CD4-positive, alpha-beta T cell treated with Interferon alpha-2 for 1 hour (primary cell): ENCODE measurements at places on chromosomes 13 and 19.
A peak's percentile ranks its signal among the peaks of the same experiment; 100 is the strongest.

DNA sequence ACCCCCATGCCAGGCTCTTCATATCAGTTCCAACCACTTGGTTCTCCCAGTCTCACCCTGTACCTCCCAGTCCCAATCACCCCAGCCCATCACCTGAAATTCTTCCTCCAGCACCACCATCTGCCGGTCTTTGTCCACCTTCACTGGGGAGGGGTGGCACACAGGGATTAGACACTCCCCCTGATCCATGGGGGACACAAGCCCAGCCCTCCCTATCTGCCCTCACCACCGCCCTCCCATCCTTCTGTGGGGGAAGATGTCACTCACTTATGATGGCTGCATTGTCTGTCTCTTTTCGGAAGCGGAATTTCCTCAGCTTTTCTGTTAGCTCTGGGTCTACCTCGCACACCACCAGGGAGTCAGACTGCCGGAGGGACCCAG, 685 bp downstream of the GMFG start:
- peak; percentile 50 for DNase-seq

GRCh38 chr19:31408460-31409124, 59.4 kb upstream of the TSHZ3 start:
- DNase-seq = no peak

DNA sequence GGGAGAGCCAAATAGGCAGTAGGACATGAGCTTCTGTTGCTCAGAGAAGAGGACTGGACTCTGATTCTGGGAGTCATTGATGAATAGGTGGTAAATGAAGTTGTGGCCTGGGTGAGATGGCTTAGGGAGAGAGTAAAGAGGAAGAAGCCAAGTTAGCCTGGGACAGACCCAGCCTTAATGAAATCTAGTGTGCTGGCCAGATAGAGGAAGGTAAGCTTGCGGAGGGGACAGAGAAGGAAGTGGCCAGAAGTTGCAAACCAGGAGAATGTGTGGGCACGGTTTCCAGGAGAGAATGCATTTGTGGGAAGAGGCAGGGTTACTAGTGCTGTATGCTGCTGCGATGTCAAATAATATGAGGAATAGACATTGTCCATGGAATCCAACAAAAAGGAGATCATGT, 83.3 kb upstream of the OLFM4 start:
- no peak for DNase-seq

GRCh38 chr19:16371540-16371986, 46.9 kb downstream of the KLF2 start:
- DNase-seq = peak; percentile 92

- DNase-seq = peak; percentile 46
Measured at GRCh38 chr19:6730153-6730804, 7.1 kb downstream of the GPR108 start.

DNA sequence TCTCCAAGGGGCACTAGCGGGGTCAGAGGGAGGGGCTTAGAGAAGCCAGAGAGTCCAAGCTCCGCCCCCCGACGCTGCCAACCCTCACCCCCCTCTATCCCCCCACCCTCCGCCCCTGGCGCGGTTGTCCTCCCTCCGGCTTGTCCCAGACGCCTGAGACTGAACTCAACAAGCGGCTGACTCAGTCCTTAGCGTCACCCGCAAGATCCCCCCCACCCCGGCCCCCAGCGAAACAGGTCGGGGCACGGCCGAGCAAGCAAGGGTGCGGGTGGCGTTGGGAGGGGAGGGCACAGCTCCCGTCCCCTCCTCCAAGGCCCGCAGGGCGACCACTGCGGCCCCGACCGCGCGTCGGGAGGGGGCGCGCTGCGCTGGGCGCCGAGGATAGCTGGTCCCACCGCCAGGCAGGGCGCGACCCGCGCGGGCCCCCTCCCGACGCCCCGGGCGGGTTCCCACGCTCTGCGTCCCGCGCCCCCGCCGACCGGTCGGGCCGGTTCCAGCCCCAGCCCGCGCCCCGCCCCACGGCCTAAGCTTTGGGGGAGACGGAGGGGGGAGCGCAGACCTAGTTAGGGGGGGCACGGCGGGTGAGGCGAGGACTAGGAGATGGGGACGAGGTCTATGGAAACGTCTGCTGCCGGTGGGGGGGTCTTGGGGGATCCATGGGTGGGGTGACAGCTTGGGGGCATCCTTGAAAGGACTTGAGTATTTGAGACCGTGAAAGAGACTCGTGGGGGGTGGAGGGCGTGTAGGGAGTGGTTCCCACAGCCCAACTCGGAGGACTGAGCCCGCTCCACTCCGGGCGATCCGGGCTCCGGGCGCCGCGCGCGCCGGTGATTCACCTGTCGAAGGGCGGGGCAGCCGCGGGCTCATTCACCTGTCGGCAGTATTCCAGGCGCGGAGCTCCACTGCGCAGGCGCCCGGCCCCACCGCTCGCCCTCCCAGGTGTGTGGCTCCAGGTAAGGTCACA, 5.1 kb downstream of the NOTCH3 start:
- DNase-seq = no peak

DNA sequence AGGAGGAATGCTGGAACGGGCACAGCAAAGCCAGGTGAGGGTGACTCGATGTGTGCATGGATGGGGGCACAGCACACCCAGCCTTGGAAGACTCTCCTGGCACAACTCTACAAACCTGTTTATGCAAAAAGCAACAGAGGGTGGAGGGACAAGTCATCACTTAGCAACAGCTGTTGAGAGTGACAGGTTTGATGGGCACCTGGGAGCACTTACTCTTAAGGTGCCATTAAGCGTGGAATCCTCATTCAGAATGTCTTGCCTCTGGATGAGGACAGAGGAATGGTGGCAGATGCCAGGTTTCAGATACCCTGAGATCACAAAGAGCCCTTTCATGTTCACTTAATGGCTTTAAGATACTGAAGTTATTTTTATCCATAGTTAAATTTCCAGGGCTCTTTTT, 97.0 kb downstream of the DCT start:
- DNase-seq = no peak

DNA sequence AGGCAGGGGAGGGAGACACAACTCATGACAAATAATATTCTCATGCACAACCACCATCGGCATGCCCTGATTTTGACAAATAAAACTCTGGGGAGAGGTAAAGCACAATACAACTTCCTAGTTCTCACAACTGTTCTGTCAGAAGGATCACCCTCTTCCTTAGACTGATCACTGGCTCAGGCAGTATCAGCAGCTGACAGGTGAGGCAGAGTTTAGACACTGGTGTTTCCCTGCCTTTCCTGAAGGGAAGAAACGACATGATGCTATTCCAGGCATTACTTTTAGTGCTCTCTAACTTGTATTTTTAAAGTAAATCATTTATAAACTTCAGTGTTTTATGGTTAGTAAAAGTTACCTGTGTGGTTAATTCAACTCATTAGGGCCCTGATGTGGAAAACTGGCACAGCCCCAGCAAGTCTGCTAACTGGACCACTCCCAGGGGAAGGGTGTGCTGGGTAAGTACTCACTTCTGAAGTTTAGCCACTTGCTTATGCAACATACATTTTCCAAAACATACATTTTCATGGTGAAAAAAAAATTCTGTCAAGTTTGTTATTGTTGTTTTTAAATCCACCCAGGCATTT, 82.8 kb downstream of the CRYL1 start:
- DNase-seq = no peak

GRCh38 chr13:43835701-43836100, 43.8 kb downstream of the CCDC122 start:
- no peak for DNase-seq

DNA sequence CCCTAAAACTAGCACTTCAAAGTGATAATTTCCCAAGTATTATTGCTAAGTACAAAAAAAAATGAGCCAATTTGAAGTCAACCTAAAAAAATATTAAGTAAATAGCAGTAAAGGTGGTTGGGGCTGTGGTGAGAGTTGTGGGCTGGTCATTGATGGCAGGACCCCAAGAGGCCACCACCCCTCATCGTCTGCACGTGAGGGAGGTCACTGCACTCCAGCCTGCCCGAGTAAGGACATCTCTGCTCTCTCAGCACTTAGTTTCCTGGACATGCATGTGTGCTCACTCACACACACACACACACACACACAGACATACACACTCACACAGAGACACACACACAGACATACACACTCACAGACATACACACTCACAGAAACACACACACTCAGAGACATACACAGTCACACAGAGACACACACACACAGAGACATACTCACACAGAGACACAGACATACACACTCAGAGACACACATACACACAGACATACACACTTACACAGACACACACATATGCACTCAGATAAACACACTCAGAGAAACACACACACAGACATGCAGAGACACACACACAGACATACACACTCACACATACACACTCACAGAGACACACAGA, 127.2 kb upstream of the SOX1 start:
- DNase-seq = no peak

- no peak for DNase-seq
Measured at GRCh38 chr19:1295169-1296012, 9.7 kb downstream of the EFNA2 start.

DNA sequence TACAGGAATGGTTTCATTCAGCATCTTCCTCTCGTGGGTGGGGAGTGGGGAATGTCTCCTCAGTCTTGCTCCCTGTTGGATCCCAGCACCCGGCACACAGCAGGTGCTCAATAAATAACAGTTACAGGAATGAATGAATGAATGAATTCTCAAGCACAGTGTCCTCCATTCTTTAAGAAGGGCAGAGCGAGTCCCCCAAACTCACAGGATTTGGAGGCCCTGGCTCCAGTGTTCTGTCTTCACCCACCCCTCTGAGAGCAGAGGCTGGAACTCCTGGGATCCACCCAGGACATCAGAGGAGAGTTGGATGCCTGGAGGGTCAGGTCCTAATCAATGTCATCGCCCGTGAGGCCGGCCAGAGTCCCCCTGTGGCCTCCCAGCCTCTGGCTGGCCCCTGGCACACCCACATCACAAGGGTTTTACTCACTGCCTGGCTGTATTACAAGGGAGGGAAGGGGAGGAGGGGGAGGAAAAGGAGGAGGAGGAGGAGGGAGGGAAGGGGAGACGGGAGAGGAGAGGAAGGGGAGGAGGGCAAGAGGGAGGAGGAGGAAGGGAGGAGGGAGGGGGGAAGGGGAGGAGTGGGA, 8.7 kb upstream of the CREB3L3 start:
- DNase-seq = no peak

GRCh38 chr19:29971648-29972047, 29.6 kb downstream of the URI1 start:
- DNase-seq = no peak

DNA sequence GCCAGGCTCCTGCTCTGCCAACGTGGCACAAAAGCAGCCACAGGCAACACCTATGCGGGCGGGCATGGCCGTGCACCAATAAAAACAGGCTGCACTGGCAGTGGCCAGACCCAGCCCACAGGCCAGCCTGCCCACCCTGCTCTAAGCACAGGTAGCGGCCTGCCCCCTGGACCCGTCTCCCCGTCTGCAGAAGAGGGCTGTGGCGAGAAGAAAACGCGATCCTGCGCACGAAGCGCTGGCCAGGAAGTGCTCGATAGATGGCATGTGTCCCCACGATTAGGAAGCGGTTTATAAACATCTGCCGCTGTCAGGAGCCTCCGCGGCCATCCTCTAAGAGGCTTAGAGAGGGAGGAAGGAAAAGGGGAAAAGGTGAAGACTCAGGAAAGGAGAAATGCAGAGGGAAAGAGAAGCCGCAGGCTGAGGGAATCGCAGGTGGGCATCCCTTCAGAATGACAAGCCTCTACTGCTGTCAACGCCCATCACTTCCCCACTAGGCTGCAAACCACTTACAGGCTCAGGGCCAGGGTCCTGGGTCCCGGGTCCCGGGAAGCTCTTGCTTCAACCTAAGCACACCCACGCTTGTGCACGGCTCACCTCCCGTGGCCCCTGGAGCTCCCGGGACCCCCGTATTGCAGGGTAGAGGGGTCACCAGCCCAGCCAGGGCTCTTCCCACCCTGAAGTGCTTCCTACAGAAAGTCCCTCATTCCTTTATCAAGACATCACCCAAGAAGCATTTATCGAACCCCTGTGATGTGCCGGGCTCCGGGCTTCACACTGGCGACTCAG, 10.5 kb downstream of the MLLT1 start:
- no peak for DNase-seq

DNA sequence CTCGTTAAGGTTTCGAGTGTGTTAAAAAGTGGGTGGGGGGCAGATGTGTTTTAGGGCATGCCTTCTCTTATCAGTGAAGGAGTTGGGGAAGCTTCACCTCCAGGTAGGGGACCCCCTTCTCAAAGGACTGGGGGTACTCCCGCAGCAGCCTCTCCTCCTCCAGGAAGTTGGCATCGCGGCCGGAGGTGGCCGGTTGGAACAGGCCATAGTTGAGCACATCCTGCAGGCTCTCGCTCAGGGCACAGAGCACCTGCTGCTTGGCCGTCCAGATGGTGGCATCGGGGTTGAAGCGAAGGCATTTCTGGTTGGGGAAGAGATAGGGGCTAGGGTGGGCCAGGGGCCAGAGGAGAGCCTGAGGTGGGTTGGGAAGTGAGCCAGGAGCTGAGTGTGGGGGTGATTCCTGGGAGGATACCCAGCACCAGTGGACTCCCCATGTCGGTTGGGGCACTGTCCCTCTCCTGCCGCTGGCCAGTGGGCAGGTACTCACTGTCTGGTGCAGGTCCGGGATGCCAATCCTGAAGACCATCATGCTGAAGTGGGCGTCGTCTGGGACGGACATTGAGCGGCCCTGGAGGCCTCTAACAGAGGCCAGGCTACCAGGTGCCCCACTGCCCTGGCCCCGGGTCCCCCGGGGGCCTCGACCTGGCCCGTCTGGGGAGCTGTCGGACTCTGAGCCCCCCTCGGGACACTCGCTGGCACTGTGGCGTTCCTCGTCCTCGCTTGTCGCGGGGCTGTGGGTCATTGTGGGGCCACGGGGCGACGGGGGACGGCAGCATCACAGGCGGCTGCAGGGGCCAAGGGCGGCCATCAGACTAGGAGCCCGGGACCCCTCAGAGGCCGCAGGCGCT, 3.2 kb downstream of the SHANK1 start:
- DNase-seq = no peak

GRCh38 chr19:14027856-14028450, at the start of gene RLN3:
Gene RLN3 (plus strand): TSS chr19:14028148. CDS start chr19:14028205, 57 bp downstream.
- DNase-seq = no peak

DNA sequence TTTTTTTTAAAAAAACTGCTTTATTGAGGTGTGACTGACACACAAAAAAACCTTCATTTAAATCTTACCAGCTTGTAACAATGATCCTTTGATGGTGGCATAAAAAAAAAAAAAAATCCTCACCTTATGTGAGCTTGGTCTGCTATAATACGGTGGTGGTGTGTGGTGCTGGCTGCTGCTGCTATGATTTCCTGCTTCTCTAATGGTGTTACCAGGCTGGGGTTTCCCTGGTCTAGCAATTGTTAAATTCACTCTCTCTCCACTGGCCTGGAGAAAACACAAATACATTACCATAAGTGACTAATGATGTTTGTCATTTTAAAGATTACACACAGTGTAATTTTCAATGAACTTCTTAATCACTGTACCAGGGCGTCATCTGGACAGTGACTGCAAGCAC, 60.6 kb downstream of the LNX2 start:
- peak; percentile 41 for DNase-seq
